Stimulated activated CD8-positive, alpha-beta memory T cell treated with anti-CD3 and anti-CD28 coated beads, Interleukin-15, amount 100 ng/mL, for 24 hours (primary cell): ENCODE measurements at places on chromosomes 7 and 10.

GRCh38 chr7:112869111-112869774, 79.0 kb upstream of the TMEM168 start:
- peak; percentile 11 for DNase-seq

DNA sequence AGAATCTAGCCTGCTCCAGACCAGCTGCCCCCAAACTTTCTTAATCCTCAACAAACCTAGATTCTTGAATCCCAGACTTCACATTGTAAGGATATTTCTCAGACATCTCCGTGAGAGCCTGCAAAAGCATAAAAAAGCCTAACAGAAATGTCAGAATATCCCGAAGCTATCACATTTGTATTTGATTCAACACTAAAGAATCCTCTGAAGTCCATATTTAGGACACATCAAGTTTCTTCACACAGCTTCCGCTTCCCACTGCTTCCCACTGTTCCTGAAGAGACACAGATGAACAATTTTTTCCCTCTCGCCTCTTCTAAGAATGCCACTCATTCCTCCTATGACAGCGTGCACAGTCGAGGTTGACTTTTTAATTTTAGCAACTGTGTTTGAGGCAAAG, 396.2 kb upstream of the IGFBP3 start:
- no peak for DNase-seq

GRCh38 chr7:75737856-75738603, 711 bp downstream of the HIP1 start:
- no peak for DNase-seq

DNA sequence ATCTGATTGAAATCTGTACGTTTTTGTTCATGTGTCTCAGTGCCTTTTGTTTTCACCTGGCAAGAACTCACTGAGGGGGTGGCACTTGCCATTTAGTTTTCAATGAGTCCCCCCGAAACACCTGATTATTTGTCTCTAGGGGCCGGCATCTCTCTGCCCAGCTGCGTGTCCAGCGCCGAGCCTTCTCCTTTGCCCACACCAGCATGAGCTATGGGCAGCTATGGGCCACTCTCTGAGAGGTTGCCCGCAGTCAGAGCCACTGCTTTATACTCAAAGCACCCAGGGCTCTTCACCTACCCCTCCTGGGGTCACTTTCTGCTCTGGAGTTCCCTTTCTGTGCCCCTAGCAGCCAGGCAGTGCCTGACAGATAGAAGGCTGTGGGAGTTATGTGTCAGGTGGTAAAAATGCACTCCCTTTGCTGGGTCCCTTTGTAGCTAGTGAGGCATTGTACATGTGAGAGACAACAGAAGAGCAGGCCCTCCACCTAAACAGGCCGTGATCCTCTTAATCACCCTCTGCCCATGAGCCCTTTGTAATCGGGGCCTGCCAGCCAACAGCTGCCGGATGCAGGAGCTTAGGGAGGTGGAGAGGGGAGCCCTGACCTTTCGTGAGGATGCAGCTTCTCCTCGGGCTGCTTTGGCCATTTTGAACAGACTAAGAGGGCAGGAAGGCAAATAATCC, 133.1 kb upstream of the NPS start:
- DNase-seq, result no peak

- no peak for DNase-seq
These were observed 214.1 kb downstream of the REEP3 start for GRCh38 chr10:63735305-63735704.

GRCh38 chr7:931871-932650, 22.4 kb downstream of the ADAP1 start:
- DNase-seq, result no peak

DNA sequence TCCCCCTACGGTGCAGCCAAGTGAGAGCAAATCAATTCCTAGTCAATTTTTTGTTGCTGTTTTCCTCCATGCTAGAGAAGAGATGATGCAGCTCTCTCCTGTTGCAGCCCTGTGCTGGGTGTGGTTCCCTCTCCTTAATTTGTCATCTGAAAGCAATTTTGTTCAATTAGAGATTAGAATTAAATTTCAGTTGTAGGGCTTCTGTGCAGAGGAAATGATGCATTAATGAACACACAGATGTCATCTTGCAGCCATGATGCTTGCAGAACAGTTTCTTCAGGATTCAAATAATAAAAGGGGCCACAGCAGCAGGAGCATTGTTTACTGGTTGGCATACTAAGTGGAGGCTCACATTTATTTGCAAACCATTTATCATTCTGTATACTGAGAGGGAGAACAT, 266.0 kb downstream of the AUTS2 start:
- no peak for DNase-seq

DNA sequence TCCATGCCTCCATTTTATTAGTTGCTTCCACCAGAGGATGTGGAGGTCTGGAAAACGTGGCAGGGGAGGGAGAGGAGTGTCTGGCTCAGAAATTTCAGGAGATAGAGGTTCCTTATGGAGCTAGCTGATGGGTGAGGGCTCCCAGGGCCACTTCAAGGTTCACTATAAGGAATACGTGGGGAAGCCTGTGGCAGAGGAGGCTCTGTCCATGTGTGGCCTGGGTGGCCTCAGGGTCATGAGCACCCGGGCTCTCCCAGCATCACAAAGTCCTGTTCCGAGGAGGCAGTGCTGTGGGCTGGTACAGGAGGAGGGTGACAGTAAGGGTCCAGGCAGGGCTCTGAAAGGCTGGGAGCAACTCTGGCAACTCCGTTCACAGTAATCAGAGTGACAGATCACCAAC, 24.6 kb downstream of the ARHGAP22 start:
- DNase-seq, result no peak

GRCh38 chr7:25314731-25315267, 86.5 kb upstream of the NPVF start:
- DNase-seq, result no peak

DNA sequence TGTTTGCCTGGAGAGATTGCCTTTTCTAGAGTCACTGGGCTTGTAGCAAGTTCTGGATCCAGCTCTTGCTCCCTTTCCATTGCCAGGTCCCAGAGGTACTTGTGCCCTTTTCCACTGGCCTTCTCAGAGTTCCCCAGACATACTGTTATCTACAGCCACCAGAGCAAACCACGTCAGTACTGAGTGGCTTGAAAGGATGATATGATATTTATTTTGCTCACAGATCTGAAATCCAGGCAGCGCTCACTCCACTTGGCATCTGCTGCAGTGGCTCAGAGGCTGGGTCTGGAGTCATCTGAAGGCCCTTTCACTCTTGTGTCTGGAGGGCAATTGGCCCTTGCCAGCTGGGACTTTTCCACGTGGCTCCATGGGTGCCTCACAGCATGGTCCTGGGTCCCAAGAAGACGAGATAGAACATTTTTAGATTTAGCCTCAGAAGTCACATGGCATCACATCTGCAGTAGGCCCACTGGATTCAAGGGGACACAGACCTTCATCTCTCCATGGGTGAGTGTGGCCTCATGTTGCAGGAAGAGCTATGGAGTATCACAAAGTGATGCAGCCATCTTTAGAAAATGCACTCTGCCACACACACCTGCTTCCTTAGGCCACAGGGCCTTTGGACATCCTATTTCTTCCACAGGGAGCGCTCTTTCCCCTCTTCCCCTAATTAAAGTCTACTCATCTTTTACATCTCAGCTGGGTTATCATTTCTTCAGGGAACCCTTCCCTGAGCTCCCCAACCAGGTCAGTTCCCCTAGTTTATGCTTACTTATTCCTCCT, 22.9 kb upstream of the TCF7L2 start:
- DNase-seq, result no peak

- no peak for DNase-seq
These were observed 315.3 kb upstream of the AUTS2 start for GRCh38 chr7:69282946-69283345.

- DNase-seq, result no peak
These were observed 97.1 kb downstream of the GNAI1 start for GRCh38 chr7:80231707-80232106.

DNA sequence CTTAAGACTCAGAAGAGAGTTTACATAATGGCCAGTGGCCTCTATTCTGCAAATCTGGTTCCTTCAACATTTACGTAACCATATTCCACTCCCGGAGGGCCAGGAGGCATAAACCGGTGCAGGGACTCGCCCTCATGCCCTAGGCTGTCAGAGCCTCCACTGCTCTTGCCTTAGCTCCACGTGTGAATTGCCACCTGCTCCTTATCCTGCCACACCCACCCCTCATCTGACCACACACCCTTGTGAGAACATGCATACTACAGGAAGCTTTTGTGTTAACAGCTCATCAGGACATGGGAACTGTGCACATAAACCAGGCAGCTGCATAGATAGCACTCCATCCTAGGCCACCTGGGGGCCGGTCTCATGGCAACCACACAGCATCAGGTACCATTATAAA, 146.7 kb upstream of the PFKP start:
- DNase-seq, result no peak

DNA sequence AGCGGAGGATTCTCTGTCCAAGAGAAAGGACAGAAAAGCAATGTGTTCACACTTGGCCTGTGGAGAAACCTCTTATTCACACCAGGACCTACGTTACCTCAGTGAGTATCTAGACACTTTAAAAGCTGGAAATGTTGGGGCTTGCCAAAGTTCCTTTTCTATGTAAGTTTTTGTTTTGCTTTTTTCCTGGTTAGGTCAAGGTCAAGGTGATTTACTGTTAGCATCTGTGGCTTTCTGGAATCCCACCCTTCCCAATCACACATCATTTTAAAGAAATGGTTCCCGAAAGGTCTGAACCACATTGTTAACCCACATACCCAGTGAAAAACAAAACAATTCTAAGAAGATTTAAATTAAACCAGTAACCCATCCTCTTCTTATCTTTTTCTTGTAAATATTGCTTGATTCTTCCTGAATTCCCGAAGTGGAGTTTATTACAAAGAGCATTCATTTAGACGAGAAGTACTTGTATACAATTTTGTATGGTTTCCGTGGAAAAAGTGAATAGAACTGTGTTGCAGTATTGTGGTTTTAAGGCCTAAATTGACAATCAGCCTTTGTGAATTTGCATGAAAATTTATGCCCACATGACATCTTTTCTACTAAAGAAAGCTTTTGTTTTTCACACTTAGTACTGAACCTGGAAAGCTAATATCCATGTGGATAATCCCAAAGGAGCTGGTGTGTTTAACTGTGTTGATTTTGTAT, 827.0 kb upstream of the IGFBP3 start:
- DNase-seq, result no peak

DNA sequence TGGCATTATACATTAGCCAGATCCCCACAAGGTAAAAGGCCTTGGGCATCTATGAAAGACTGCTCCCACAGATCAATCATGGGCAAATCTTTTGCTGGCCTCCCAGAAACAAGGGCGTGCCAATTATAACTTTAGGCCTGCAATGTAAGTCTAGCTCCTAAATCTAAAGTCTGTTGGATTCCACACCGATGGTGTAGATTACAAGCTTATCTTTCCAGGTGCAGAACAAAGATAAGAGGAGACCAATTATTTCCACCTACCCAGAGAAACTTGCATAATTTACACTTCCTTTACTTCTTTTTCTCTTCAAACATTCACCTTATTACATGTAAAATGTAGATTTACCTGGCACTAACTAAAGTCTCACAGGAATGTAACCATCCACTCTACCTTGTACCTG, 713.1 kb downstream of the SUGCT start:
- no peak for DNase-seq

GRCh38 chr7:49866076-49866735, 92.8 kb downstream of the VWC2 start:
- DNase-seq, result no peak

GRCh38 chr7:11716185-11716584, 115.8 kb downstream of the THSD7A start:
- no peak for DNase-seq
